ENCODE measurements at places on chromosomes 3 and 15.

- no peak for DNase-seq
Measured at GRCh38 chr15:42194513-42194912, 13.6 kb downstream of the VPS39 start.

DNA sequence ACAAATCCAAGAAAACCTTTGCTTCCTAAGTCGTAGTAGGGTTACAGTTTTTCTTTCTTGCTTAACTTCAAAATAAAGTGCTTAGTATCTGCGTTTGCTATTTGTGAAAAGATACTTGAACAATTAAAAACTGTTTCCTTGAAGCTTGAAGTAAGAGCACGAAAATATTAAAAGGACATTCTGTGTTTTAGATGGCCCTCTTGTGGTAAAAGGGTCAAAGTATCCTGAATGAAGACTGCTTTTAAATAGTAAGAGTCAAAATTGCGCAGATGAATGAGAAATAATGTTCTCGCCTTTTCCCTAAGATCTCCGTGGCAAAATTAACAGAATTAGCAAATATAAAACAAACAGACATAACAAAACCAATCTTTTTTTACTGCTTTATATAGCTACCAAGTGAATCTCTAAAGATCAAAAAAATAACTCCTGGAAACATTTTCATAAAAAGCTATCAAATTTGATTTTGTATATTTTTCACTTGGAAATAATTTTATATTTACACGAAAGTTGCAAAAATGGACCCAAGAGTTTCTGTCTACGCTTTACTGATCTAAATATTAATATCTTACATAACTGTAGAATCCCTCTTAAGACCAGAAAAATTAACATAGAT, 175.4 kb downstream of the MBNL1 start:
- DNase-seq = no peak

DNA sequence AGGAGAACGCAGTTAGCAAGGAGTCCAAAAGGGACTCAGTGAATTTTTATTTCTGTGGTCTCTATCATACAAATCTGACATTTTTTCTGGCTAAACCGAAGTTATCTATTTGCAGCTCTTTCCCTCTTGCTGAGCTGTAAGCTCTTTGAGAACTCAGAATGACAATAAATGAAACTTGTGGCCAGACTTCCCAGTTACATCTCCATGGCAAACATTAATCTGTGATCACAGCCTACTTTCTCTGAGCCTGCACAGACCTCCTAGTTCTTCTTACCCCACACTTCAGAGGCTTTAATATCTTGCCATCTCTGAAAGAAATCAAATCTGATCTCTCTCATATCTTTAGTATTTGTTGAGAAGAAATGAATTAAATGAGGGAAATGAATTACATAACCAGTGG, 58.0 kb downstream of the PLD1 start:
- no peak for DNase-seq

GRCh38 chr3:16484216-16484615, 29.3 kb downstream of the RFTN1 start:
- no peak for DNase-seq

GRCh38 chr3:57659806-57660439, 33.0 kb downstream of the DENND6A start:
- DNase-seq = no peak

DNA sequence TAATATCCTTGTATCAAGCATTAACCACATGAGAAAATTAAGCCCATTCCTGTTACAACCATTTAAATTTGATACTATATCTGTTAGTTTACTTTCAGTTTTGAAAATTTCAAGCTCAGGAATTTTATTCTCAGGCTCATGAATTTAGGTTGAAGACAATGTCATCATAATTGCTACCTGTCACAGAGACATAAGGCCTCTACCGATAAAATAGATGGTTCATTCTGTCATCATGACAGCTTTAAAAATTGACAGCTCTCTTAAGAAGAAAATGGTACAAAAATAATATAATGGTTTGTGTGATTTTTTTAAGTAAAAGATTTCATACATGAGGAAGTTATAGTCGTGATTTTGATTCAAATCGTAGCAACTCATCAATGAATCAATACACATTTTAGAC, 1003.2 kb downstream of the ROBO1 start:
- no peak for DNase-seq

- no peak for DNase-seq
Measured at GRCh38 chr3:149871855-149872254, 58.8 kb downstream of the RNF13 start.

DNA sequence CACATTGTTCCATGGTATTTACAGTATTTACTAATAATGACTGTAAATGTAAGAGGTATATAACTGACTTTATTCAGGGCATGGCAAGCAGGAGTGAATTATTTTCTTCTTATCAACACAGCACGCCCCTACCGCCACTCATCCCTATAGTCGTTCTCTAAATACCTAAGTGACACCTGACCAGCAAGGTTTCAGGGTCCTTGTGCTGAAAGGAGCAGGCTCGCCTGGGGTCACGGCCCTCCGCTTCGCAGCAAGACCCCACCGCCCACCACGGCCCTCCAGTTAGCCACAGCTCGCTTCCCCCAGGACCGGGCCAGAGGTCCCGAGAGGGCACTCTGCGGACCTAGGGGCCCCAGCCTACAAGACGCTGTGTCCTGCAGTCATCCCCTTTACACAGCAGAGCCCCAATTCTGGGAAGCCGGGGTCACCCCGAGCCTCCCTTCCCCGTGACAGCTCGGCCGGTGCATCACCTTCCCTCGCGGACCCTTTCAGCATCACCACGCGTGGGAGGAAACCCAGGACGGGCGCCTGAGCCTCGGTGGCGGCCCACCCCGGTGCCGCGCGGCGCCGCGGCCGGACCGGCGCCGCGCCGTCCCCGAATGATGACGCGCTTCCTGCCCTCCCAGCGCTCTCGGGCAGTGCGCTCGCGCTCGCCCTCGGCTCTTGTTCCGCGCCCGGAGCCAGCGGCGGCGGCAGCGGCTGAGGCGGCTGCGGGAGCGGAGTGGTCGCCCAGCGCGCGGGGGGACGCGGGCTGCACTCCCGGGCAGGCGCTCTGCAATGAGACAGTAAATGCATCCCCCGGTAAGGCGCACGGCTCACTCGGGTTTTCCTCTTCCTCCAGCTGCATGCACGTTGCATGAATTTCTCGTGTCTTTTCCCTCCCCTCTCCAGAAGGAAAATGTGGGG, 225.1 kb upstream of the C2CD4B start:
- no peak for DNase-seq

- no peak for DNase-seq
Measured at GRCh38 chr3:114022145-114022802, 34.1 kb downstream of the CCDC191 start.

DNA sequence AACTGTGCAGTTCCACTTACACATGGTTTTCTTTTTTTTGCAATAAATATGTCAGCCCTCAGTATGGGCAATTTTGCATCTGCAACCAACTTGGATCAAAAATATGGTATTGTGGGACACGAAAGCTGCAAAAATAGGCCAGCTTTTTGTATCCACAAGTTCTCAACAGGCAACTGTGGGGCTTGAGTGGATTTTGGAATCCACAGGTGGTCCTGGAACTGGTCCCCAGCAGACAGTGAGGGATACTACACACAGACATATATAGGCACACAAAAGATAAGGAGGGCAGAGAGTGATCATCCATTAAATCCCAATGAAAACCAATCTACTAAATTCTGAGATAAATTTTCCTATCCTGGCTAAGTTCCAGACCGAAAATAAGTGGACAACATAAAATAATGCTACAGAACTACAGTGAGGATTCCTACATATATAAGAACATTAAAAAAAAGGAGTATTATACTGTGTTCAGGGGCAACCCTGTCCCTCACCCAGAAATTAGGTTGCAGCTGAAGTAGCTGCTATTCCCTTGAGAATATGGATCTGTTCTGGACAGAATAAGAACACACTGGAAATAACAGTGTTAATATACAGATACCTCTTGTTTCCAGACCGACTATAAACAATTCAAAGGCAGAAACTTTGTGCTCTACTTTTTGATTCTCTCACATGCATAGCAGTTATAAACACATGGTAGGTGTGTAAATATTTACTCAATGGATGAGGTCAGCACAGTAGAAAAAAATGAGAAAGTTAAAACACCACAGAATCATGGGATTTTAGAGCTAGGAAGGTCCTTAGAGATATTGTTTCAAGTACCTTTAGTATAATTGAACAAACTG, 25.4 kb downstream of the DENND4A start:
- DNase-seq = no peak

- DNase-seq = no peak
Measured at GRCh38 chr3:123660141-123660675, 75.4 kb upstream of the HACD2 start.

GRCh38 chr3:48715174-48715800, 1.7 kb downstream of the IP6K2 start:
- no peak for DNase-seq

DNA sequence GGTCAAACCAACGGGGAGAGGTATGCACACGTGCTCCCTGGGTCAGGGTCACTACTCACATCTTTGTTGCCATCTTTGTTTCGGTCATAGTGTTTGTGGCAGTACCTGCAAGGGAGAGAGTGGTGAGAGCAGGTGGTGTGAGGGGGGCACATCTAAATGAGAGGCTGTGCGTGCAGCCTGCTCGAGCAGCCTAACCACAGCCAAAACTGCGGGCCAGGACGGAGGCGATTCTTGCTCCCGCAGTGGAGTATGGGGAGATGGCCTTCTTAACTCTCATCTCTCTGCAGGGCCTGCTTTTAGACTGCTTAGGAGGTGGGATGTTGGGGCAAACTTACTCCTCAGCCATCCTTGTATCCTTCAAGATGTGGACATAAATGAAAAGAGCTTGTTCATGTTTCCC, 6.9 kb upstream of the PLA2G4F start:
- no peak for DNase-seq

DNA sequence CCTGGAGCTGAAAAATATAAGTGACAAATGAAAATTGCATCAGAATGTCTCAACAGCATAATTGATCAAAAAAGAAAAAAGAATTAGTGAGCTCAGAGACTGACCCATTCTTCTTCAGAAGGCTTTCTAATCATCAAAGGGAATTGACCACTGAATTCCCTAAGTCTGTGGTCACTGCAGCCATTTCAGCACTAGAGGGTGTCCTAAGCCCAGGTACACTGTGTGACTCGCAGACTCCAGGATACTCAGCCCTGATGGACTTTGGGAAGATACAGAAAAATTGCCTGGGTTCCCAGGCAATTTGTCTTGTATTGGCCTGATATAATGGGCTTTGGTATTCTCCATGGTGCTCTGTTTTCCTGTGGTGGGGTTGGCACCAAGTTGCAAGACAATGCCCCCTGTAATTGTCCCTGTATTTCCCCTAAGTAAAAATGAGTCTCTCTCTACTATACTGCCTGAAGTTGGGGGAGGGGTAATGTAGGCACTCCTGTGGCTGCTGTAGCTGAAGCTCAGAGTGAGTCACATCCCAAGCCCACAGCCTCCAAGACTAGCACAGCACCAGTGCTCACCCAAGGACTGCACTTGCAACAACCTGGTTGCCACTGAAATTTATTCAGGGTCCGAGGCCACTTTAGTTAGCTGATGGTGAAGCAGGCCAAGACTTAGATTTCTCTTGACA, 256.0 kb upstream of the STAC start:
- DNase-seq = no peak

DNA sequence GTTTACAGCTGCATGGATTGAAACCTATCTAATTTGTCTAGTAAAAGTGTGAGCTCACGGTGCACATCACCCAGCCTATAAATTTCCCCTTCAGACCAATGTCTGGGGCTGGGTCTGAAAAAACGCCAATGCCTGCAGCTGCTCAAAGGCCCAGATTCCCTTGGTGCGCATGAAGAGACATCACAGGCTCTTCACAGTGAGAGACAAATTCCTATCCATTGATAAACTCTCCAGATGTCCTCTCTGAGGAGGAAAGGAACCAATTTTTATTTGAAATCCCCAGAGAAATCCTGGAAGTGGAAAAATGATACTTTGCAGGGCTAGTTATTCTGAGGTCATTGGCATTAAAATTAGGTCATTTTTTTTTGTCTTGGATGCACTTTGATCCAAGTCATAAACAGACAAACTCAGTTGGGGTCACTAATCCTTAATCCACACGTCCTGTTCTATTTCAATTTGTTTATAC, 360.5 kb downstream of the EPHA3 start:
- DNase-seq = no peak

- DNase-seq = no peak
Measured at GRCh38 chr3:102471001-102471400, 36.2 kb downstream of the ZPLD1 start.

DNA sequence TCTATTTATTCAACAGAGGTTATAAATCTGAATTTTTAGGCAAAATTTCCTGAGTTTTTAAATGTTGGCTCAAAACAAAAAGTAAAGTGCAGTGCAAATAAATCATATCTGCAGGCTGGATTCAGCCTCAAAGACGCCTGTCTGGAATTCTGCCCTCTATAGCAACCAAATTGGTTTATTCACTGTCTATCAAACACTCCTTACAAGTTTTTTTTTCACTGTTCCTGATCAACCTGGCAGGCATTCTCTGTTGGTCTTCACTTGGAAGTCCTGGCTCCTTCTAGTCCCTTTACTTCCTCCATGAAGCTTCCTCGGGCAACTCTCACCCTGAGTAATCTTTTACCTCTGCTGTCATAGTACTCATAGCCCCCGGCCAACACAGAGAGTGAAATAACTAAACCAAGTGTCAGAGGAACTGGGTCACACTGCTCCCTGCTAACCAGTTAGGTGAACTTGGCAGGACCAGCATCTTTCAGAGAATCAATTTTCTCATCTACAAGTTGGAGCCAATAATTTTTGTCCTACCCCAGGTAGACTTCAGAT, 36.8 kb upstream of the TIPARP start:
- DNase-seq = no peak

DNA sequence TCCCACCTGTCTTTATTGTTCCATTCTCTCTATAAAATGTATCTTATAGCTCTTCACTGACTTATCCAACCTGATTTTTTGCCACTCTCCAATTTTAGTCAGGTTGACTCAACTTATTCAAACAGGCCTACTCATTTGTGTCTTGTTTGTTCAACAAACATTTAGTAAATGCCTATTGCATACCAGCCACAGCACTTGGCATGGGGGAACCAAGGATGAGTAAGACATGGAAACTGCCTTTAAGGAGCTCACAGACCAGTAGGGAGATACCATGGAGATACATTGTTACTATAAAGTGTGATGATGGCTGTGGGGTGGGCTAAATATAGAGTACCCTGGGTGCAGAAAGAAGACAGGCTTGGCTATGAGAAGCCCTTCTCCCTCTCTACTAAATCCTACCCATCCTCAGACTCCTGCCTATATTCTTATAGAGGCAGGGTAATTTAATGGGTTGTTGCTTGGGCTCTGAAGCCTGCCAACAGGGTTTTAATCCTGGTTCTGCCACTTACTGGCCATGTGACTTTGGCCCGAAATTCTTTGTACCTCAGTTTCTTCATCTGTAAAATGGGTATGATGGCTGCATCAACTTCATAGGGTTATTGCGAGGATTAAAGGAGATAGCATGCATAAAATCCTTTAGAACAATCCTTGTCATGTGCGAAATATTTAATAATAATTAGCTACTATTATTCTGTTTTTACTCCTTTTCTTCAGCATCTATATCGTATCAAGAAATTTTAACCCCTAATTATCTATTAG, 348.5 kb upstream of the UMPS start:
- DNase-seq = no peak

Data from T-helper 22 cell (primary cell).